Neural crest cell (in vitro differentiated cells): ENCODE measurements at places on chromosomes 12 and 14.

- DNase-seq: no peak
Measured at GRCh38 chr14:74907744-74908143, 15.3 kb downstream of the RPS6KL1 start.

DNA sequence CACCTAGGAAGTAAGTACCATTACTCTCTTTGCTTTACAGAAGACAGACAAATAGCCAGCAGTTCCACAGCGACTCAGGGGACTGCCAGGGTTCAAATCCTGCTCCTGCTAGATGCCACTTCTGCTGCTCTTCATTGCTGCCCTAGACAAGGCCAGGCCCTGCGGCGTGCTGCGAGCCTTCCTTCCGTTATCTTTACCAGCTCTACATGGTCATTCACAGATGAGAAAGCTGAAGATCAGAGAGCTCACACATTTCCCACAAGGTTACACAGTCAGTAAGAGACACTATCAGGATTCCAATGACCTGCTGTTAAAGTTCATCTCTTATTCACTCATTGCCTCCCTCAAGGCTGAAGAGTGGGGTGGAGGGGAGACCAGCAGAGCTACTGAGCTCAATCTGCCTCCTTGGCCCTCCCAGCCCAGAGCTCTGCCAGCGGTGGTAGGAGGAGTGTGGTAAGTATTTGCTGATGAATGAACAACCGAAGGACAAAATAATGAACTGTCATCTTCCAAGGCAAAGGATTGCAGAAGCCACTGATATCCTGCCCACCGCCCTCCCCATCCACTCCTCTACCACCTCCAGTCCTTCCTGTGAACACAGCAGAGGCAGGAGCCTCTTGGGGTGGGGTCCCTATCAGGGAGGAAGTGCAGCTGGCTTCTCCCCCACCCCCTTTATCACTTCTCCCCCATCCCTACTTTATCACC, 14.6 kb upstream of the HDAC7 start:
- no peak for DNase-seq

DNA sequence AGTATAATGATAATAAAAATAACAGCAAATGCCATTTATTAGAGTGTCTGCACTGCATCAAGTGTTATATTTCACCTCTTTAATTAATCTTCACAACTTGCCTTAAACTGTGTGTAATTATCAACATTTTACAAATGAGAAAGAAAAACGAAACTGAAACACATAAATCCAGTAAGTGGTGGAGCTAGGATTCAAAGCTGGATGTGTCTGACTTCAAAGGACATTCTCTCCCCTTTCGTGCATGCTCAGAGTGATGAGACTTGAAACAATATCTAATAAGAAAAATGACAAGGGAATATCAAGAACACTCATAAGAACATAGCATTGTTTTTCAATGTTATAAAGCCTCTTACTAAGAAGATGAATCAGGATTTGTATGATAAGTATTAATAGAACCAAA, 78.8 kb downstream of the DUSP6 start:
- DNase-seq: no peak

- DNase-seq: peak; percentile 3
Measured at GRCh38 chr12:76764856-76765255, 941 bp downstream of the ZDHHC17 start.

DNA sequence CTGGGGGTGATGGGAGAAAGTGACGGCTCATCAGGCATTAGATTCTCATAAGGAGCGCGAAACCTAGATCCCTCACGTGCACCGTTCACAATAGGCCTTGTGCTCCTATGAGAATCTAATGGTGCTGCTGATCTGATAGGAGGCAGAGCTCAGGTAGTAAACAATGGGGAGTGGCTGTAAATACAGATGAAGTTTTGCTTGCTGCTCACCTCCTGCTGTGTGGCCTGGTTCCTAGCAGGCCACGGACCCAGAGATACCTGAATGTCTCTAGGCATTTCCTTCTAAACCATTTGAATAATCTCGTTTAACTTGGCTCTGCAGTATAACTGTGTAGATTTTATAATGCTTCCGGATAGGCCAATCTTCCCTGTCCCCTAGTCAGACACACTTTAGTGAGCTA, 13.0 kb downstream of the TBC1D30 start:
- no peak for DNase-seq

- DNase-seq: no peak
Measured at GRCh38 chr12:12447236-12447635, 90.4 kb downstream of the BORCS5 start.

- no peak for DNase-seq
Measured at GRCh38 chr12:12024911-12025682, 45.6 kb upstream of the BCL2L14 start.

GRCh38 chr14:32590157-32590556, 261.1 kb downstream of the AKAP6 start:
- DNase-seq: no peak

- no peak for DNase-seq
Measured at GRCh38 chr12:107602446-107602845, 83.2 kb upstream of the PWP1 start.

- DNase-seq: no peak
Measured at GRCh38 chr12:76634133-76634532, 74.6 kb upstream of the OSBPL8 start.

GRCh38 chr14:52974406-52974805, 23.6 kb upstream of the FERMT2 start:
- no peak for DNase-seq

- peak; percentile 73 for DNase-seq
Measured at GRCh38 chr12:153080-153746, 60.7 kb downstream of the SLC6A12 start.

DNA sequence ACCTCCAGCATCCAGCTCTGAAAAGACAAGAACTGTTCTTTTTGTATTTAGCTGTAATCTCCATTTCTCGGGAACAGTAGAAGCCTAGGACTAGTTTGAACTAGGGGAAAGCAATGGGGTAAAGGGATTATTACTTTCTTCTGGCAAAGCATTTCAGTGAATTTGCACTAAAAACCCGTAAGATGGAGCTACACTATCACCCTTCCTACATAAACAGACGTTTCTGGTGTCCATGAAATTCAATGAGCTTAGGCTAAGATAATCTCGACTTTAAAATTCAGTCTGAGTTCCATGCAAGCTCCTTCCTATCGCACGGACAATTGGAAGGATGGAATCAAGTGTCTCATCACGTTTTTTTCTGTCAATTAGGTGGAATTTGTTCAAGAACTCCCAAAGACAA, 24.0 kb downstream of the ACSM4 start:
- DNase-seq: no peak

DNA sequence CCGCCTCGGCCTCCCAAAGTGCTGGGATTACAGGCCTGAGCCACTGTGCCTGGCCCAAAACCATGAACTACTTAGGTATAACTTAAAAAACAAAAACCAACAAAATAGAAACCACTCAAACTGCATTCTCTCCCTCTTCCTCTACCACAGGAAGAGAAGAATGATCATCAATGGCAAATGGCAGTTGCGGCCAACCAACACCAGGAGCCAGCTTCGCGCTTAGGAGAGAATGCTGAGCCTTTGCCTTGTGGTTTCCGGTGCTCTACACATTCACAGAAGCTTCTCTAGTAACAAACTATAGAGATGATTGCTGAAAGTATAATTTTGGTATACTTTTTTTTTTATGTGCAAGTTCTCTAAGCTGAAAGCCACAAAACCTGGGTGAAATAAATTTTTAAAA, 17.1 kb downstream of the CATSPERB start:
- no peak for DNase-seq

GRCh38 chr12:103915306-103915705, 14.9 kb upstream of the HSP90B1 start:
- no peak for DNase-seq

- peak; percentile 12 for DNase-seq
Measured at GRCh38 chr12:41189395-41190251, 1.5 kb downstream of the PDZRN4 start.
